ENCODE measurements at places on chromosomes 5 and 9. TPM values are rescaled to one million over a fixed set of nuclear protein-coding genes. Genes with fewer than 3 reads are reported as not detected.

DNA sequence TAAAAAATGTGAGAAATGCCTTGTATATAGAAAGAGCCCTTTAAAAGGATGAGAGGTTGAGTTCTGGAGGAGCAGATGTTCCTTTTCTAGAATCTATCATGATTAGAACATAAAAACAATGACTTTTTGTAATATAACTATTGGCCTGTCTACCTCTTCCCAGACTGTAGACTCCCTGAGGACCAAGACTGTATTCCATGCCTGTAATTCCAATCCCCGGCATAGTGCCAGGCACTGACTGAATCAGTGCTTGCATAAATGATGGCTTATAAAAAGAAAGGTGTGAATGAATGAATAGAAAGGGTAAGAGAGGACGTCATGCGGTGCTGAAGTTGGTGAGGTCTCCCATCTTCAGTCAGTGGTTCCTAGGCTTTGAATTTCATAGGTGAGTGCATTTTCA is 92.6 kb upstream of the GDNF start:
- H3K27ac ChIP-seq = no peak overlapping the region
- H3K4me1 ChIP-seq = no peaks in the 10 kb centered on the region
- no peak overlapping the region for H3K4me3 ChIP-seq
- peaks cover 69% of the 10 kb centered on the region for H3K27me3 ChIP-seq
- no peaks in the 10 kb centered on the region for H3K36me3 ChIP-seq
- no peak for DNase-seq

GRCh38 chr5:98902733-98903132 is 26.1 kb downstream of the CHD1 start:
- peaks cover 59% of the 10 kb centered on the region for H3K36me3 ChIP-seq
- peaks cover 47% of the 10 kb centered on the region for H3K4me1 ChIP-seq
- H3K27me3 ChIP-seq = no peaks in the 10 kb centered on the region
- no peak overlapping the region for H3K4me3 ChIP-seq
- H3K27ac ChIP-seq = no peak overlapping the region
- peak; percentile 51 for DNase-seq

GRCh38 chr5:74866596-74867162 is 492 bp upstream of the FAM169A start:
- peaks cover 6% of the 10 kb centered on the region for H3K4me1 ChIP-seq
- peak overlapping the region; percentile 91 for H3K4me3 ChIP-seq
- DNase-seq = no peak

The TJP2 gene
- total RNA-seq = 124 TPM

- no peaks in the 10 kb centered on the region for H3K27me3 ChIP-seq
- H3K4me1 ChIP-seq = no peaks in the 10 kb centered on the region
- no peak overlapping the region for H3K4me3 ChIP-seq
Observed at GRCh38 chr5:124927735-124928134, 181.3 kb upstream of the ZNF608 start.

DNA sequence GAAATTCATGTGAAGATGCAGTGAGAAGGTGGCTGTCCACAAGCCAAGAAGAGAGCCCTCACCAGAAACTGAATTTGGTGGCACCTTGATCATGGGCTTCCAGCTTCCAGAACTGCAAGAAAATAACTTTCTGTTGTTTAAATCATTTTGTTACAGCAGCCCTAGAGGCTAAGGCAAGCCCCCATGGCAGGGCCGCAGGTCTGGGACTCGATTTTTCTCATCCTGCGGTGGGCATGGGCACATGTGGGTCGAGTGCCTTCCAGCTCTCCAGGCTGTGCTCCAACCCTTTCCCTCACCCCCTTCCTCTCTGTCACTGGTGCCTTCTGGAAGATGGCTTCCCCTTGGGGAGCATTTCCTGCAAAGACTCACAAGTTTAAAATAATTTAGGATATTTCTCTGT is 40.7 kb downstream of the AHRR start:
- H3K36me3 ChIP-seq = no peaks in the 10 kb centered on the region
- DNase-seq = no peak
- no peak overlapping the region for H3K4me3 ChIP-seq
- no peaks in the 10 kb centered on the region for H3K4me1 ChIP-seq
- H3K27me3 ChIP-seq = no peaks in the 10 kb centered on the region

The TAF7 gene
- 27.6 TPM for total RNA-seq

DNA sequence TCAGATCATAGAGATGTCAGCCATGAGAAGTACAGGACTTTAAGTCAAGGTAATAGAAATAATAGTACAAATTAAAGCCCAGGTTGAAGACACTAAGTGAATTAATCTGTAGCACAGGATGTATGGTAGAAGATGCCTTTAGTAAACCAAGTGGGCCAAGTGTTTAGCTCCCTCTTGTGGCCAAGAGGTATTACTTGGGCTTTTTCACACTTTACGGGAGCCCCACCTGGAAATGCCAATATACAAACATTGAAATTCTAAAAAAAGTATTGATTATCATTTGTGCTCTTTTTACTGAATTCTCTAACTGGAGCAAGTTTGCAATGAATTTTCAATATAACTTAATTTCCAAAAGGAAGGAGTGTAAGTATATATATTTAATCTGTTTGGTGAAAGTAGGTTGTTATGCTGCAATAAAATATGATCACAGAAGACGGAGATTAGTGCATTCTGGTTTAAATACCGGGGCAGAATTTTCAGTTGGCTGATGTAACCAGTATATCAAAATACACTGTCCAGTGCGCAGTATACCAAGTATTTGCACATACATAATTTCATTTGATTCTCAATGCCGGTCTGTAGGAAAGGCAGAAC is 84.7 kb downstream of the PARP8 start:
- no peak overlapping the region for H3K4me3 ChIP-seq
- H3K27ac ChIP-seq = no peak overlapping the region
- no peaks in the 10 kb centered on the region for H3K36me3 ChIP-seq
- peak; percentile 39 for DNase-seq

GRCh38 chr5:112691758-112692157 is 45.9 kb upstream of the APC start:
- no peaks in the 10 kb centered on the region for H3K36me3 ChIP-seq
- peak; percentile 40 for DNase-seq
- H3K4me3 ChIP-seq = no peak overlapping the region
- no peaks in the 10 kb centered on the region for H3K4me1 ChIP-seq
- H3K27me3 ChIP-seq = no peaks in the 10 kb centered on the region

- no peaks in the 10 kb centered on the region for H3K36me3 ChIP-seq
- no peak for DNase-seq
- peaks cover 75% of the 10 kb centered on the region for H3K4me1 ChIP-seq
- H3K27ac ChIP-seq = peak overlapping the region; percentile 98
- no peaks in the 10 kb centered on the region for H3K27me3 ChIP-seq
Observed at GRCh38 chr9:18477121-18477660, 3.2 kb downstream of the ADAMTSL1 start.

DNA sequence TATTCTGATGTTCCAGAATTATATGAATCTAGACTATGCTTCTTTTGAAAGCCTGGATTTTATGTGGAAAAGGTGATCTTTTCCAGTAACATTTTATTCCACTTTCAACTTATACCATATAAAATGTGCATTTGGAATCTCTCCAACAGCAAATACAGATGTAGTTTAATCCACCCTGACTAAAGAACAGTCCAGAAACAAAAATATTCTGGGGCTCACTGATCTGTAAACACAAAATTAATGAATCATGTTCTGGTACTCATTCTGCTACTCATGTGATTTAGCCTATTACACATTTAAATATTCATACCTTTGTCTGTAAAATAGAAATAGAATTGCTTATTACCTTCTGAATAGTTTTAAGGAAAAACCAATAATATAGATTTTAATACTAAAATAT is 125.8 kb downstream of the ARRDC3 start:
- H3K27me3 ChIP-seq = no peaks in the 10 kb centered on the region
- H3K4me1 ChIP-seq = peaks cover 5% of the 10 kb centered on the region
- DNase-seq = no peak

DNA sequence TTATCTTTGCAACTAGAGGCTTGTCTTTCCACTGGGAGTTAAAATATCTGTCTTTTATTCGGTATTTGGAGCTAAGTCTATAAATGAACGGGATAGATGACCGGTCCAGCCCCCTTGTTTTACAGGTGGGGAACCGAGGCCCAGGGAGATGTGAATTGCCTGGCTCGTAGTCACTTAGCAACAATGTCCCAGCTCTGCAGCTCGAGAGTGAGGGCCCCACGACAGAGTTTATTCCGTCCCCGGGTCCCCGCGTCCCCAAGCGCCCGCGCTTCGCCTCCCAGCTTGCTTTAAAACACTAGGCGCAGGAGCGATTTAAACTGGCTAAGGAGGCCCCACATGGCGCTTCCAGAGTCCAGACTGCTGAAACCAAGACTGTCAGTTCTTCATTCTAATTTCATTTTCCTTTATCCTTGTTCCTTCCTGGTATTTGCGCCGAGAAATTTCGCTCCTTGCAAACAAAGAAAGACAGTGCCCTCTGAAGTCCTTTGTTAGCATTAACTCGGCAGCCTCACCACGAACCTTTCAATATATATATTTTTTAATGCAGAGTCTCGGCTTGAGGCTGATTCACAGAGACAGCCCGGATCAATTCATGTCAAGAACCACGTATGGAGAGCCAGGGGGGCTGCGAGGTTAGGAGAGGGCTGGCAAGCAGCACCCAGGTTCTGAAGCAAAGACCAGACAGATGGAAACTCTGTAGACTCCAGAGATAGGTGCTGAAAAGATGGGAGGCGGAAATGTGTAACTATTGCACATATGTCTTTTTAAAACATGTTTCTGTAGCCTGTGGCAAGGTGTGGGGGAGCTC is 1.4 kb upstream of the ENC1 start:
- peak overlapping the region; percentile 69 for H3K27ac ChIP-seq
- H3K4me3 ChIP-seq = peak overlapping the region; percentile 91
- no peaks in the 10 kb centered on the region for H3K27me3 ChIP-seq
- peaks cover 43% of the 10 kb centered on the region for H3K4me1 ChIP-seq
- no peaks in the 10 kb centered on the region for H3K36me3 ChIP-seq

GRCh38 chr9:91071184-91071990 is 269.8 kb downstream of the SYK start:
- no peaks in the 10 kb centered on the region for H3K36me3 ChIP-seq
- DNase-seq = peak; percentile 75
- peak overlapping the region; percentile 95 for H3K27ac ChIP-seq
- peak overlapping the region; percentile 26 for H3K4me3 ChIP-seq

DNA sequence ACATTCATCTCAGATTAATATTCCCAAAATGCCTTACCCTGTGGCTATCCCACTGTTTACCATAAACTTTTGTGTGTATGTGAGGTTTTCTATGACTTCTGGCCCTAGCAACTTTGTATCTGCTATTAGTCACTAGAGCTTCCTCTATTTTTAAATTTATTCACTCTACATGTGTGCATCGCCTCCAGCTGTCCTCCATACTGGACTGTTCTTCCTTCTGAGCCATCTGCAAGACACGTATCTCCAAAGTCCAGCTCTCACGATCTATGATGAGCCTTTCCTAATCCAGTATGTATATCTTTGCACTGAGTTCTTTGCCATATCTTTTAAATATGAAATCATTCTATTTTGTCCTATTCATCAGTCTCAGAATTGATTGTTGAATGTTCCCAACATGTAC is 1.7 kb upstream of the GNG10 start:
- no peak overlapping the region for H3K27ac ChIP-seq
- no peaks in the 10 kb centered on the region for H3K36me3 ChIP-seq
- no peak for DNase-seq
- H3K4me1 ChIP-seq = peaks cover 4% of the 10 kb centered on the region
- no peaks in the 10 kb centered on the region for H3K27me3 ChIP-seq

DNA sequence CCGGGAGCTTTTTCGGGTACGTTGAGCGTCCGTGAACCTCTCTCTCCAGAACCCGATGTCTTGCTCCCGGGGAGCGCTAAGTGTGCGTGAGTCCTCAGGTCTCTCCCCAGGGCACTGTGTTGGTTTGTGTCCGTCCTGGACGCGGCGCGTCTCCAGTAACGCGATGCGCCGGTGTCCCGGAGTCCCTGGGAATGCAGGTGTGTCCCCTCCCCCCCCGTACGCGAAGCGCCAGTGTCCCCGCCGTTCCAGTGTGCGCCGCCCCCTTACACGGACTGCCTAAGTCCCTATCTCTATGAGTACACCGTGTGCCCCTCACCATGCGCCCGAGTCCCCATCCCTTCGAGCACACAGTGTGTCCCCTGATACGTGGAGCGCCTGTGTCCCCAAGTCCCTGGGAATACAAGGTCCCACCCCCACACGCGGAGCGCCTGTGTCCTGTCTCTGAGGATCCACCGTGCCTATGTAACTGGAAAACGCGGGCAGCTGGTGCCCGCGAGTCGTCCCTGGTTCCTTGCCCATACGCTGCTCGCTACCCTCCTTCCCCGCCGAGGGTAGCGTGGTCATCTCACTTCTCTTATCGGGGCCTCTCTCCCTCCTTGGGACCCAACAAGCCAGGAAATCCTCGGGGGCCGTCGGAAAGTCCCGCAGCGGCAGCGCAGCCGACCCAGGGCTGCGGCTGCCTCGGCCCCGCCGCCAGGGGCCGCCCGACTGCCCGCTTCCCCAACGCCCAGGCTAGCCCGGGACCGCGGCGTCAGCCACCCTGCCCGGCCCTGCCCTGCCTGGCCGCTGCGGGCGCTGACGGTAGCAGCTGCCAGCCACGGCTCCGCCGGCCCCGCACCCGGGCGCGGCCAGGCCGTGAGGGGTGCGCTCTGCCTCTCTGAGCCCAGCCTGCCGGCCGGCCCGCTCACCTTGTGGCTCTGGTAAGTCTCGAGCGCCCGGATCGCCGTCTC is 709 bp downstream of the ELL2 start:
- no peaks in the 10 kb centered on the region for H3K27me3 ChIP-seq
- peaks cover 72% of the 10 kb centered on the region for H3K4me1 ChIP-seq
- H3K27ac ChIP-seq = peak overlapping the region; percentile 71

GRCh38 chr9:36963346-36963745 is 70.7 kb downstream of the PAX5 start:
- H3K4me3 ChIP-seq = no peak overlapping the region
- no peak overlapping the region for H3K27ac ChIP-seq
- H3K36me3 ChIP-seq = no peaks in the 10 kb centered on the region
- no peak for DNase-seq
- no peaks in the 10 kb centered on the region for H3K4me1 ChIP-seq

The PLAC8L1 gene
- not detected for total RNA-seq

- H3K4me1 ChIP-seq = peaks cover 28% of the 10 kb centered on the region
- H3K36me3 ChIP-seq = no peaks in the 10 kb centered on the region
- H3K4me3 ChIP-seq = no peak overlapping the region
- no peaks in the 10 kb centered on the region for H3K27me3 ChIP-seq
- no peak overlapping the region for H3K27ac ChIP-seq
Observed at GRCh38 chr5:113163328-113163727, 186.7 kb downstream of the DCP2 start.

DNA sequence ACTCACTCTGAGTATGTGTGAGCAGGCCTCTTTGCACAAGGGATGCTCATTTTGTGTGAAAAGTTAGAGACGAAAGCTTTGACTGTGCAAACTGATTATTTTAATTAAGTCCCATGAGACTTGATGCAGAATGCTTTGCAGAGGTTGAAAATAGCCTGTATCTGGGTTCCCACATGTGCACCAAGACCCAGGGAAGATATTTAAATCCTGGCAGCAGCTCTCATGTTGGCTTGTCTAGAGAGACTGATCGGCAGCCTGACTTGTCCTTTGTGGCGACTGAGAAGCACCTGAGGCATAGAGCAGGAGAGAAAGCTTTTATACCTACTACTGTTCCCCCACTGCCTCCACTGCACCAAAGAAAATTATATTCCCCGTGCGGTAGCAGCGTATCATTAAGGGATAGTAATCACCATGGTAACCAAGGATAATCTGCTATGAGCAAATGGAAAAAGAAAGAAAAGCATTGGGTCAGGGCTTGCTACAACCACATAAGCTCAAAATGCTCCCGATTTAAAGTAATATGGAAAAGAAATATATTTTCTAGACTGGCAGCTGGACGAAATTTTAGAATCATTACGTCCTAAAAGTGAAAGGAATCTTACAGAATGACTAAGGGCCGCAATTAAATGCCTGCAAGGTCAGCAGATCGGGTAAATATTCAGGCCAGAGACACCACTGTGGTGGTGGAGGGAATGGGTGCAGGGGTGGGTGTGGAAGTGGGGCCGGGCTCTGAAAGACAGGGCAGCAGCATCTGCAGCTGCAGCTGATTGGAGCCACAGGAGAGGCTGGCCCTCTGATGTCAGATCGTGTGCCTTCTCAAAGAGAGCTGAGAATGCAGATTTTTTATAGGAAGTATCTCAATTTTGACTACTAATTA is 135.3 kb upstream of the EPB41L4A start:
- DNase-seq = no peak
- no peak overlapping the region for H3K4me3 ChIP-seq
- H3K36me3 ChIP-seq = no peaks in the 10 kb centered on the region
- peaks cover 19% of the 10 kb centered on the region for H3K4me1 ChIP-seq
